ENCODE measurements at places on chromosomes 11 and 22.

- no peak for DNase-seq
These were observed 28.5 kb upstream of the MUC5B start for GRCh38 chr11:1194231-1194976.

- DNase-seq: no peak
These were observed 100.7 kb downstream of the CELSR1 start for GRCh38 chr22:46436595-46437175.

DNA sequence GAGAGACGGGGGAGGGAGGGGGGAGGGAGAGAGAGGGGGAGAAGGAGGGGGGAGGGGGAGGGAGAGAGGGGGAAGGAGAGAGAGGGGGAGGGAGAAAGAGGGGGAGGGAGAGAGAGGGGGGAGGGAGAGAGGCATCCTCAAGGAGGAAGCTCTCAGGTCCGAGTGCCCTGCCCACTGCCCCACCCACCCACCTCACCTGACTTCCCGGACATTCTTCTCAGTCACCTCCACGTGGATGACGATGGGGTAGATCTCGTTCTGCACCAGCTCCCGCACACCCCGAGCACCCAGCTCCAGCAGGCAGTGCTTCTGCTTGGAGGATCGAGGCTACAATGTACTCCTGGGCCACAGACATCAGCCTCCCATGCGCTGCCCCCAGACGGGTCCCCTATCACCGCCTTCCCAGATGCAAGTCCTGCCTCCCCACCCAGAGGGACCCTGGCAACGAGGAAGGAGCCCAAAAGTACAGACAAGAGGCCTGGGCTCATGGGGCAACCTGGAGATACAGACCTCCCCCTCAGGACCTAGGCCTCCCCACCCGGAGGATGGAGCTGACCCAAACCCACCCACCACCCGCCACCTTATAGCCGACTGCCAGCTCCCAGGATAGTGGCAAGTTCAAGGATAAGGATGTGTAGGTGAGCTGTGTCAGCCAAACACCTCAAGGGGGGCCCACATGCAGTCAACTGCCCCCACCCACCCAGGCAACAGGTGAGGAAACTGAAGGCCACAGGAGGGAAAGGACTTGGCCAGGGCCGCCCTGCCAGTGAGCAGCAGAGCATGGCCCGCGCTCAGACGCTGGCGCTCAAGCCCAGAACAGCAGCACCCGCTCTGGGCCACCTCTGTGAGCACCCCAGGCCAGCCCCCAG is 5.6 kb upstream of the MFNG start:
- no peak for DNase-seq

GRCh38 chr22:41308544-41308947 is 7.2 kb downstream of the ZC3H7B start:
- DNase-seq: peak; percentile 57

DNA sequence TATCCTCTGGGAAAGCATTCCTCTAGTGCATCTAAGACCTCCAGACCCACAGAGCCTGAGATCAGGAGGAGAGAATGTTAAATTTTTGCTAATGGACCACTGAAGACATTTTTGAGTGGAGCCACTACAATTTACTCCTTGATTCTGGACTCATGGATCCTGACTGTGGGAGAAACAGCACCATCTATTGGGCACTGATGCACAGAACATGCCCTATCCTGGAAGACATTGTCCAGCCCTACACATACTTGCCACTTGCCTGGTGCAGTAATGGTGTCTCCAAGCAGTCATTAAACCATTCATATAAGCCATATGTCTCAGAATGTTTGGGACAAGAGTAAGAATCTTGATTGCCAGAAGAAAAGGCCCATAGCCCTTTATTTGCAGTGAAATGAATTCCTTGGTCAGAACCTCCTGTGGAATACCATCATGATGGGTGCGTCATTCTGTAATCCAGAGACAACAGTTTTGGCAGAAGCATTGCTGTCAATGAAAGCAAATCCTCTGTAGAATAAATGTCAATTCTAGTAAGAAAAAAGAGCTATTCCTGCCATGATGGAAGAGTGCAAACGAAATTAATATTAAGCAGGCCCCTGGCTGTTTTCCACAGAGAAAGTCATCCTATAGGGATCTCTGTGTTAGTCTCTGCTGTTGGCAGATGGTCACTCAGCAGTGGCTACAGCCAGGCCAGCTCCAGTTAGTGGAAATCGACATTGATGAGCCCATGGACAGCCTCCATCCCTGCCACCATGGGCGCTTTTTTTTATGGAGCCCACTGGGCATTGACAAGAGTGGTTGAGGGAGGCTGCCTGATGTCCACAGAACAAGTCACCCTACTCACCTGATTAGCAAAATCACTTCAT is 43.5 kb downstream of the GGTLC2 start:
- DNase-seq: peak; percentile 37

DNA sequence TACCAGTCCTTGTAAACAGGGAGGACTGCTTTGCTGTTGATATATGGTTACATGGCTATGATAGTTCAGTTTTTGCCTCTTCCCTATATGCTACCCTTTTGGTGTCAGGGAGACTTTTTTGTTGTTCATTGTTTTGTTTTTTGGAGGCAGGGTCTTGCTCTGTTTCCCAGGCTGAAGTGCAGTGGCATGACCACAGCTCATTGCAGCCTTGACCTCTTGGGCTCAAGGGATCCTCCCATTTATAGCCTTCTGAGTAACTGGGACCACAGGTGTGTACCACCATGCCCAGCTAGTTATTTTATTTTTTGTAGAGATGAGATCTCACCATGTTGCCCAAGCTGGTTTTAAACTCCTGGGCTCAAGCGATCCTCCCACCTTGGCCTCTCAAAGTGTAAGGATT is 38.6 kb upstream of the SPTBN2 start:
- no peak for DNase-seq

GRCh38 chr11:48063424-48063978 is 83.1 kb downstream of the PTPRJ start:
- DNase-seq: no peak

- DNase-seq: no peak
These were observed 210.0 kb downstream of the KIRREL3 start for GRCh38 chr11:126790550-126791081.

DNA sequence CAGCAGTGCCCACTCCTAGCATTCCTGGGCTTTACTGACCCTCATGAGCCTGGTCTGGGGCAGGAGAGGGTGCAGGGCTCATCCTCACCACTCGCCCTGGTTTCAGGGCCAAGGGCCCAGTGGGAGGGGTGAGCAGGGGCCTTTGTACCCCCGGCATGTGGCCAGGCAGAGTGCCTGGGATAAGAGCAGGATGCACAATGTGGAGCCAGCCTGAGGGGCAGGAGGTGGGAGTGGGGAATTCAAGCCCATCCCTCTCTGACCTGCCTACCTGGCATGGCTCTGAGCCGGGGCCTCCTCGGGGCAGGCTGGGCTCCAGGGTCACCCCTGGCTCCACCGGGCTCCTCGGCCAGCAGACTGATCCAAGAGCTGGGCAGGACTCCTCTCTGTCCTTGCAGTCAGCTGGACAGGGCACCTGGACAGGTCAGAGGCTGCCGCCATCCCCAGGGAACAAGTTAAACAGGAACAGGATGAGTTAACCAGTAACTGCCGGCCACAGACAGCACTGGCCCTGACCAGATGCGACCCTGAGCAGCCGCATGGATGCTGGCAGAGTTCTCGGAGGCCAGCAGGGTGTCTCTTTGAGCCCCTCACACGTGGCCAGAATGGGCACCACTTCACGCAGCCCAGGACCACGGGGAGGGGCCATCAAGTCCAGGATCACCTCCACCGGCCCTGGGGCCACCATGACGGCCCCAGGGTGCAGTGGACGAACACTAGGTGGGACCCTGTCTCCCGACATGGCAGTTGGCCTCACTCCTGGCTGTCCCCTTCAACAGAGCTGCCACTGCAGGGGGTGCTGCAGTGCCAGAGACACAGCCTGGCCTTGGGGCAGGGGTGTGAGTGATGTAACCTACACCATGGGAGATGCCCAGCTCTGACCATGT is 5.0 kb downstream of the SIGIRR start:
- peak; percentile 60 for DNase-seq

- no peak for DNase-seq
These were observed 189.9 kb downstream of the ARHGAP42 start for GRCh38 chr11:100876815-100877520.

DNA sequence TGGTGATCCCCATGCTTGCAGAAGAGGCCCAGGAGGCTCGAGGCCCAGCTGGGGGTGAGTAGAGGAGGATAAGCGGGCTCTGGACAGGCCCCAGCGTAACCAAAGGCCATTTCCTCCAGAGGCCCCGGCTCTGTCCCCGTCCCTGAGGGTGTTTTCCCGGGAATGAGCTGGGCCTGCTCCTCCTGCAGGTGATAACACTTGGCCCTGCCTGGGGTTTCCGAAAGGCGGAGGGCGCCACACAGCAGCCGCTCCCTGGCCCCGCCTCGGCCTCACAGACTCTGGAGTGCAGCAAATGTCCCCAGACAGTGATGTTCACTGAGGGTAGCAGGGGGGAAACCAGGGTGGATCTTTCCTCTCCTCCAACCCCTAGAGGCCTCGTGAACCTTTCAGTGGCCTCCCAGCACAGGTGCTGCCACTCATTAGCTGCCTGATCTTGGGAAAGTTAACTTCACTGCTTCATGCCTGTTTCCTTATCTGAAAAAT is 10.5 kb upstream of the MGAT3 start:
- DNase-seq: no peak

DNA sequence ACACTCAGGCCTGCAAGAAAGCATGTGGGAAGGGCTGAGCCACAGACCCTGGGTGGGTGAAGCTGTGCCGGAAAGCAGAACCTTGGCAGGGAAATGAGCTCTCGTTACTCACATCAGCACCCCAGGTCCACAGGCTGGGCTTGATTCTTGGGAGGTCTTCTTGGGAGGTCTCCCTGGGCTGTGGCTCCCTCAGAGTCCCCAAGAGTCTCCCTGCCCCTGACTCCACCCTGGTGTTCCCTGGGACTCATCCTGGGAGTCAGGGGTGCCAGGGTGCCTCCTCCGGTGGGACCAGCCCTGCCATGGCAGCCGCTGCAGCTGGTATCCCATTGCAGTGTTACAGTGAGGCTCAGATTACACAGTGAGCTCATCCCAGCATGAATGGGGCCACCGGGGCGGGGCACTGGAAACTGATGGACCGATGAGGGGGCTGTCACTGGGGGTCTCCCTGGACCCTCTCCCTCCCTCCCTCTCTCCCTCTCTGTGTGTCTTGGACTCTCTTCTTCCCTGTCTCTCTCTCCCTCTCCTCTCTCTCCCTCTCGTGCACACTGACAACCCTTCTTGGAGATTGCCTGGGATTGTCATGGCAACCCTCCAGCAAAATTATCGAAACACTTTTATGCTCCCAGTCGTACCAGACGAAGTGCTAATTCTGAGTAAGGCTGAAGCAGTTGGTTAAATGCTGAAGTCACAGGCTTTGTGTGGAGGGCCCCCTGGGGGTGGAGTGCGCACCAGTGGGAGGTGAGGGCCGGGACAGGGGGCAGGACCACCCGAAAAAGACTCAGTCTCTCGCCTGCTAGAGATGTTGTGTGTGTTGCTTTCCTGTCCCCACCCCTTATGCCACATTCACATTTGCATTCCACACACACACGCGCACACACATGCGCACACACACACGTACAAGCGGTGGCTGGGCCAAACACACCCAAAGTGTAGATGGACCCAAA is 8.6 kb upstream of the C11orf96 start:
- DNase-seq: no peak

GRCh38 chr22:20742764-20743163 is 31.1 kb upstream of the SERPIND1 start:
- DNase-seq: no peak

DNA sequence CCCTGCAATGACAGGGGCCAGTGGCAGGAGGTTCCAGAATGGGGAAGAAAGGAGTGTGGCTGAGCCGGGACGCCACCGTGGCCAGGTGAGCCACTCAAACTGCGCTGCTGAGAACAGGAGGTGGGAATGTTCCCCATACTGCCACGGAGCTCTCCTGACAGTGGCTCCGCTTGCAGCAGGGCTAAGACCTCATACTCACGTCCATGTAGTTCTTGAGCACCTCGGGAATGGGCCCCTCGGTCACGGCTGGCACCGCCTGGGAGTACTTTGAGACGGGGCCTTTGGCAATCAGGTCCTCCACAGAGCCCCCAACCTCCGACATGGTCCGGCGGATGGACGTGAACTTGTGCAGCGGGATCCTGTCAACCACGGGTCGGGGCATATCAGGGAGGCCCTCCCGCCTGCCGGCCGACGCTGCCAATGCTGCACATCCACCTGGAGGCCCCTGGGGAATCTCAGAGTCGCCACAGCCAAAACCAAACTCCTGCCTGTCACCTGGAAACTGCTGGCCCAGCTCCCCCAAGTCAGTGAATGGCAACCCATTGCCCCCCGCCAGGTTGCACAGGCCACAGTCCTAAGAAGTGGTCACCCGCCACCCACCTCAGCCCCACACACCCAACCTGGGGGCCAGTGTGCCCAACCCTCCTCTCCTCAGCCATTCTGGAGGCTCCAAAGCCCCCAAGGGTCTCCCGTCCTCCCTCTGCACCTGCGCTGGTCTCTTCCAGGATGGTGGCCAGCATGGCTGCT is 2.4 kb downstream of the CTSD start:
- DNase-seq: no peak

- no peak for DNase-seq
These were observed 60.2 kb upstream of the CDON start for GRCh38 chr11:126122863-126123262.

GRCh38 chr11:40384991-40385390 is 1074.5 kb downstream of the LRRC4C start:
- DNase-seq: no peak

All from HuH-7.5 (cell line).